ENCODE measurements at places on chromosomes 11 and 22. TPM values are rescaled to one million over a fixed set of nuclear protein-coding genes. Genes with fewer than 3 reads are reported as not detected.

IL17REL gene
- not detected for total RNA-seq

APOL4 gene
- total RNA-seq = not detected

TNNT3 gene
- total RNA-seq = not detected

APOL6 gene
- total RNA-seq = 2.8 TPM

SLC25A18 gene
- total RNA-seq = not detected

OR5P2 gene
- total RNA-seq = not detected

TMEM191B gene
- 0.26 TPM for total RNA-seq

CDC42BPG gene
- 1.6 TPM for total RNA-seq

TMEM45B gene
- total RNA-seq = not detected

SLC22A6 gene
- not detected for total RNA-seq

All from A549 treated with CpdA at 1 μM for 4 hours (cell line).